Uterus (tissue), 4 donors: ENCODE measurements at places on chromosomes 3 and 15. TPM values are rescaled to one million over a fixed set of nuclear protein-coding genes. Genes with fewer than 3 reads are reported as not detected.

- no peak for DNase-seq
Observed at GRCh38 chr15:38524156-38524555, 40.5 kb downstream of the RASGRP1 start.

The HGD gene
- 7.4 TPM for total RNA-seq

GRCh38 chr3:25493246-25493645 lies 65.2 kb downstream of the RARB start:
- DNase-seq = no peak

The SLC38A3 gene
- total RNA-seq = not detected

- DNase-seq = no peak
Observed at GRCh38 chr3:69425249-69425648, 39.4 kb upstream of the FRMD4B start.

- peak; percentile 79 for DNase-seq
Observed at GRCh38 chr3:38454884-38455638, 1.4 kb downstream of the ACVR2B start.

DNA sequence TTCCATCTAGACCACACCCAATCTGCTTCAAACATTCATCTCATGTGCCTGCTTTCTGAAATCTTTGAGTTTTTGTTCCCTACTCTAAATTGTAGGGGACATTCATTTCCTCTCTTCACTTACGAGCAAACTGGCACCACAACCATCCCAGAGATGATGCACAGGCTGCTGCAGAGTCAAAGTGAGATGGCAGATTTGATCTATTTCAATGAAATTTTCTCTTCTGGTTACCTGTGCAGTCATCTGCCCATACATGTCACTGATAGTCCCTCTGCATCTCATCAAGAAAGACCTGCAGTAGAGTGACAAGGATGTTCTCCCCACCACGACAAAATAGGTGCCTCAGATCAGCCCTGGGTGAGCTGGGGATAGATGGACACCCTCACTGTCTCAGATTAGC lies 118.2 kb upstream of the TNFAIP8L3 start:
- no peak for DNase-seq

- no peak for DNase-seq
Observed at GRCh38 chr3:54437271-54437670, 314.9 kb downstream of the CACNA2D3 start.

GRCh38 chr3:184299488-184300377 lies 692 bp downstream of the PSMD2 start:
- no peak for DNase-seq
